Progenitor cell of endocrine pancreas (in vitro differentiated cells): ENCODE measurements at places on chromosomes 16 and 17.

DNA sequence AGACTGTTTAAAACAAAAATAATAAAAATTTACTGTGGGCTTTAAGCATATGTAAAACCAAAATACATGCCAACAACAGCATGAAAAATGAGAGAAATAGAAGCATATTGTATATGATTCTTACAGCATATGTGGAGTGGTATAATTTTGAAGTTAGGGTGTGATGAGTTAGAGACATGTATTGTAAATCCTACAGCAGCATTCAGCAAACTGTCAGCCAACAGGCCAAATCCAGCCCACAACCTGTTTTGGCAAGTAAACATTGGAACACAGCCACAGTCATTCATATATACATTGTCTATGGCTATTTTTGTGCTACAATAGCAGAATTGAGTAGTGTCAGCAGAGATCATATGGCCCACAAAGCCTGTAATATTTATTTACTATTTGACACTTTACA lies 42.3 kb downstream of the ZNF18 start:
- DNase-seq: no peak

- no peak for DNase-seq
These were observed 221.4 kb upstream of the RBFOX1 start for GRCh38 chr16:7111265-7111664.

DNA sequence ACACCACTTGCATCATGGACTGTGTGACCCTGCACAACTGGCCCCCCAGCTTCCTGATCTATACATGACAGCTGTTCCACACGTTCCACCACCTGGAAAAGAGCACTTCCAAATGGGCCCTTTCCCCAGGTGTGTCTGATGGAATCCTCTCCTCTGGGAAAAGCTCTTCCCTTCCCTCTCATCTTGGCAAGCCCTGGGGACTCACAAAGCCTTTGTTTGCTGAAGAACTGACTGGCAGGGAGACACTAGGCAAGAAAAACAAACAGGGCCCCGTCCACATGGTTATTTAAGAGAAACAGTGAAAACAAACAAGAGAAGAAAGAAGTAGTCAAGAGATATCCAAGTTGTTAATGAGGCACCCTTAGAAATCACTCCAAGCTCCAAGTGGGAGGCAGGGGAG lies 52.6 kb downstream of the C16orf95 start:
- no peak for DNase-seq

- peak; percentile 76 for DNase-seq
These were observed 25.5 kb upstream of the ALKBH5 start for GRCh38 chr17:18158022-18158600.

DNA sequence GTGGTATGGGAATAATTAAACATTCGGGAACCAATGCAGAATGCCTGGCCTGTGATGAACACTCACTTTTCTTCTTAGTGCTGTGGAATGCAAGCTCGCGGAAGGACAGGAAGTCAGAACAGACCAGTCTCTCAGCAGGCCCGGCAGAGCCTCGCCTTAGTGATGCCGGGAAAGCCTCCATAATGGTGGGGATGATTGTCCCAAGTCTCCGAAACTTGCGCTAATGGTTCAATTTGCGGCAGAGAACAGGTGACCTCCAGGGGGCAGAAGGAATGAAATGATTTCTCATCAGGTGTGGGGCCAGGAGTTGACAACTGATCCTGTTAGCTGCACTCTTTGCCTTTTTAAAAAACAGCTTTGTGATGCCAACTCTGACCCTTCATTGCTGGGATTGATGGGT lies 170.6 kb downstream of the GSG1L start:
- DNase-seq: no peak

GRCh38 chr16:50389900-50390299 lies 21.1 kb upstream of the BRD7 start:
- DNase-seq: no peak

DNA sequence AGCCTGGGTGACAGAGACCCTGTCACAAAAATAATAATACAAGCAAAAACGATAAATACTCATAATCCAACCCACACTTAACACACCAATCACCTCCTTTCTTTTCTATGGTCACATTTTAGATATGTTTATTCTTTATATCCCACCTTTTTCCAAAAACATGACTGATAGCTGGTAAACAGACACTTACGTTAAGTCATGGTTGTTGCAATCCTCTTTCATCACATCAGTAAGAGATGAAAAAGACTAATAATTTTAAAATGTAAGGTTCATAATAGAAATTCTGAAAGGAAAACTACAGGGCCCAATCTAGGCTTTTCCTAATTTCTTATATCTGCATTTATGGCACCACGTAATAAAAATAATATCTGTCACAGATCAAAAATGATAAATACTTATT lies 10.2 kb downstream of the SMURF2 start:
- no peak for DNase-seq

- DNase-seq: no peak
These were observed 19.0 kb downstream of the SPIRE2 start for GRCh38 chr16:89847051-89847939.

GRCh38 chr17:80331820-80332219 lies 71.2 kb downstream of the RNF213 start:
- DNase-seq: no peak

GRCh38 chr16:13621639-13622038 lies 298.3 kb upstream of the ERCC4 start:
- no peak for DNase-seq

- DNase-seq: peak; percentile 13
These were observed 763 bp downstream of the ZKSCAN2 start for GRCh38 chr16:25256695-25257469.

DNA sequence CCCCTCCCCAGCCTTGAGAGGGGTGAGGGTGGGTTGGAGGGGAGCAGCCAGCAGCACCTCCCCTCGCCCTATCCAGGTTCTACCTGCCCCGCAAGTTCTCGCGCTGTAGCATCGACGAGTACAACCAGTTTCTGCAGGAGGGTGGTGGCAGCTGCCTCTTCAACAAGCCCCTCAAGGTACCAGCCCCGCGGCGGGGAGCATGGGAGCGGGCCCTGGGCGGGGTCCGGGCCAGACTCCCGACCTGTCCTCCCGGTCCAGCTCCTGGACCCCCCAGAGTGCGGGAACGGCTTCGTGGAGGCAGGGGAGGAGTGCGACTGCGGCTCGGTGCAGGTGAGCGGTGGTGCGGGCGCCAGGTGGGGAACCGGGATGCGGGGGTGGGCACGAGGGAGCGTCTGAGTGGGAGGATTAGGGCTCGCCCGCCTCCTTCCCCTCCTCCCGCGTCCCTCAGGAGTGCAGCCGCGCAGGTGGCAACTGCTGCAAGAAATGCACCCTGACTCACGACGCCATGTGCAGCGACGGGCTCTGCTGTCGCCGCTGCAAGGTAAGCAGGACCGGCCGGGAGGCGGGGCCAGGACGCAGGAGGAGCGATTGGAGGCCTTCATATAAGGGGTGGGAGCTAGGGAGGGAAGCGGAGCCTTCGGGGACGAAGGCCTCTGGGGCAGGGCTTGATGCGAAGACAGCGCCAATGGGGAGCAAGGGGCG lies 16.5 kb downstream of the ADAM11 start:
- DNase-seq: peak; percentile 97

- DNase-seq: no peak
These were observed 30.5 kb upstream of the PLCG2 start for GRCh38 chr16:81748476-81749198.

DNA sequence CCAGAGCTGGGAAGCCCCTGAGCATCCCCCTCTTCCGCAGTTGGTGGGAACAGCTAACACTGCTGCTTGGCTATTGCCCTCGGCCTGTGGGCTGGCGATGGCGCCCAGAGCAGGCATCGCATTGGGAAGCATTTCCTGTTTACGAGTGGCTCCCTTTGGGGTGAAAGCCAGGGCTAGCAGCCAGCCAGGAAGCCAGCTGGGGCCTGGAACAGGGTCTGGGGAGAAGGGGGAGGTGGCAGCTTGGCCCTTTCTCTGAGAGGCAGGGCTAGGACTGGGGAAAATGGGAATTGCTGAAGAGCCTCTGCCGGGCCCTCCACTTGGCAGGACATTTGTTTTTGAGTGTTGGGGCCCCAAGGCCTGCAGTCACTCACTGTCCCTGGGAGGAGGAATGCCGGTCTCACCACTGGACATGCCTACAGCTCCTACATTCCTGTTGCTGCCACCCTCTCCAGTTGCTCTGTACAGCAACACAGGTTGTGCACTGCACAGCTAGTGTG lies 2.4 kb upstream of the MTSS2 start:
- DNase-seq: no peak

- DNase-seq: no peak
These were observed 24.1 kb downstream of the MYBBP1A start for GRCh38 chr17:4530799-4531730.

DNA sequence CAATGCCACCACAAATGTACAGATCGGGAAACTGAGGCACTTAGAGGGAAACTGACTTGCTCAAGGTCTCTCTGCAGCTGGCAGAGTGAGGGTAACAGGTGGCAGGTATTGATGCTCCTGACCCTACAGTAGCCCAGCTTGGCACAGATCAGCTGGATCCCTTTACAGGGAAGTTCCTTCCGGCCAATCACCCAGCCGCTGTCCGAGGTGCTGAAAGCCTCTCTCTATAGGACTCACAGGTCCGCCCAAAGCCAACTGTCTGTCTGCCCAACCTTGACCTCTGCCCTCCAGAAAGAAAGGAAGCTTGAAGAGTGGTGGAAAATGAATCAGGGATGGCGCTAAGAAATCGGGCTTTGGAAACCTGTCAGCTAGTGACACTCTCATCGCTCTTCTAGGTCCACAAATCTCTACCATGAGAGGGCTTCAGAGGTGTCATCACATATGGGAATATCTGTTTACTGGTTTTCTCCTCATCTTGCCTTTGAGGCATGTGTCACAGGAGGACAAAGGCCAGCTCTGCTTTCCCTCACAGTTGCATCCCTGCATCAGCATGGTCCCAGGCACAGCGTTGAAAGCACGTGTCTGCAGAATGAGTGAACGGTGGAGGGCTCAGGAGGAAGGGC lies 246.2 kb downstream of the KATNIP start:
- DNase-seq: peak; percentile 69

- DNase-seq: no peak
These were observed 5.5 kb upstream of the RDM1 start for GRCh38 chr17:35936063-35936462.

DNA sequence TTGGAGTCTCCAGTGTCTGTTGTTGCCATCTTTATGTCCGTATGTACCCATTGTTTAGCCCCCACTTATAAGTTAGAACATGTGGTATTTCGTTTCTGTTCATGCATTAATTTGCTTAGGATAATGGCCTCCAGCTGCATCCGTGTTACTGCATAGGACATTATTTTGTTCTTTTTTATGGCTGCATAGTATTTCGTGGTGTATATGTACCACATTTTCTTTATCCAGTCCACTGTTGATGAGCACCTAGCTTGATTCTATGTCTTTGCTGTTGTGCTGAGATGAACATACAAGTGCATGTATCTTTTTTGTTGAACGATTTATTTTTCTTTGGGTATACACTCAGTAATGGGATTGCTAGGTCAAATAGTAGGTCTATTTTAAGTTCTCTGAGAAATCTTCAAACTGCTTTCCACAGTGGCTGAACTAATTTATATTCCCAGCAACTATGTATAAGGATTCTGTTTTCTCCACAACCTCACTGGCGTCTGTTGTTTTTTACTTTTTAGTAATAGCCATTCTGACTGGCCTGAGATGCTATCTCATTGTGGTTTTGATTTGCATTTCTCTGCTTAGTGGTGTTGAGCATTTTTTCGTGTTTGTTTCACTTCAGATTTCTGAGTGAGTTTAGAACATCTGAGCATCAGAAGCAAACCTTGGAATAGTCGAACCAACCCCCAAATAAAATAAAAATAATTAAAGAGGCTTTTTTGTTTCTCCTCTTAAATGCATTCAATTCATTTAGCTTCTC lies 304.7 kb downstream of the ZFHX3 start:
- no peak for DNase-seq
